ENCODE measurements at places on chromosomes 7 and 10.

GRCh38 chr10:46106410-46107255 lies 60.6 kb upstream of the MSMB start:
- peak; percentile 51 for DNase-seq

- DNase-seq = no peak
Measured at GRCh38 chr7:143460271-143460979, 17.2 kb downstream of the TAS2R60 start.

DNA sequence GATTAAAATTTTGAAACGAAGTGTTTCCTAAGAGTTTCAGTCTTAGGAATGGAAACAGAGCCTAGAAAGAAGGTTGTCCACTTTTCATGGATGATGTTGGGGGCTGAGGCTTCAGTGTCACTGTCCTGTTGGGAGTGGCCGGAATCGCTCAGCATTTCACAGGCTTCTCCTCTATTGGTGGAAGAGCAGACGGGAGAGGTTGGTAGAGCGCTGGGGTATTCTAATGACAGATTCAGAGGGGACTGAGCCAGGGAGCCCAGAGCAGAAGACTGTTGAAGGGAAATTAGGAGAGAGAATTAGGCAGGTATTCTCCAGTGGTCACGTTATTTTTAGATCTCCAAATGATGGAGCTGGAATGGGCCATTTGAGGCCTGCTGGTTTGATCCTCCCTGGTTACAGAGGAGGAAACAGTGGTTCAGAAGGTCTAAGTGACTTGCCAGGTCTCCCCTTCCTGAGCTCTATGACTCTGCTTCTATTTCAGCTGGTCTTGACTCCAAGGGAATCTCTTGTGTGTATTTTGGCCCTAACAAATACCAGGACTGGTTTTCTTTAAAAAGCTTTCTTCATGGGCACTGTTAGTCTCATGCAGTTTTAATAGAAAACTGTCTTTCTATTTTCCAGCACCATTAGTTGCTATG lies 35.7 kb upstream of the EEPD1 start:
- no peak for DNase-seq

DNA sequence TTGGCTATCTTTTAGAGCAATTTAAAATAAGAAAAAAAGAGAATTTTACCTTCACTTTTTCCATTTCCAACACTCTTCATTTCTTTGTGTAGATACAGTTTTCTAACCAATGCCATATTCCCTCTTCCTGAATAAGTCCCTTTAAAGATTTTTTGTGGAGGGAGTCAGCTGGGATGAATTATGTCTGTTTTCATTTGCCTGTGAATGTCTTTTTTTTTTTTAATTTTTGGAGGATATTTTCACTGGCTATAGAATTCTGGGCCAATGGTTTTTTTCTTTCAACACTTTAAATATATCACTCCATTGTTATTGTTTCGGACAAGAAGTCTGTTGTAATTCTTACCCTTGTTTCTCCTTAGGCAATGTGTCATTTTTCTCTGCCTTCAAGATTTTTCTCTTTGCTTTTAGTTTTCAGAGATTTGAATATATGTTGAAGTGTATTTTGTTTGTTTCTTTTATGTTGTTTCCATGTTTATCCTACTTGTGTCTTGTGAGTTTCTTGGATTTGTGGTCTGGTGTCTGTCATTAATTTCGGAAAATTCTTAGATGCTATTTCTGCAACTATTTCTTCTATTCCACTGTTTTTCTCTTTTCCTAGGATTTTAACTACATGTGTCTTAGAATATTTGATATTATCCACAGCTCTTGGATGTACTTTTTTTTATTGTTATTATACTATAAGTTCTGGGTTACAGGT lies 20.0 kb upstream of the CXCL12 start:
- no peak for DNase-seq

GRCh38 chr7:22598318-22598920 lies 98.4 kb upstream of the STEAP1B start:
- DNase-seq = no peak

DNA sequence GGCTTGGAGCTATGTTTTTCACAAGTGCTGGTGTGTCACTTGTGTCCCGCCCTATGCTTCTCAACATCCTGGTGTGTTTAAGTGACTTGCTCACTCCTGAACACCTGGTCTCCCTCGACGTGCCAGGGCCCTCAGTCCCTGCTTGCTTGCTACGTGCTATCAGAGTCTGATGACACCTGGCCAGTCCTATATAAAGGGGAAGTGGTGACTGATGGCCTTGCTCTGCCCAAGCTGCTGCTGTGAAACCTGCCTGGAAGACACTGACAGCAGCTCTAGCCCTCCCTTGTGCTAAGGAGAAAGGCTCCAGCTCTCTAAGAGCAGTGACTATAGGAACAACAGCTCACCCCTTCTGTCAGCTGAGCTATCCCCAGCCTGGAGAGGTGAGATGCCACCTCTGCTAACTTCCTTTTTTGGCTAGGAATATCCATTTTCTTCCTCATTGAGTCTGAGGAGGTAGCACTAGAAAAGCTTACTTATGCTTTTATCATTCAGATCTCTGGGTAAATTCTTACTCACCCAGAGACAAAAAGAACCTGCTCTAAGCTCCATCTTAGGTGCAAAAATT lies 77.2 kb upstream of the PLXNA4 start:
- no peak for DNase-seq

DNA sequence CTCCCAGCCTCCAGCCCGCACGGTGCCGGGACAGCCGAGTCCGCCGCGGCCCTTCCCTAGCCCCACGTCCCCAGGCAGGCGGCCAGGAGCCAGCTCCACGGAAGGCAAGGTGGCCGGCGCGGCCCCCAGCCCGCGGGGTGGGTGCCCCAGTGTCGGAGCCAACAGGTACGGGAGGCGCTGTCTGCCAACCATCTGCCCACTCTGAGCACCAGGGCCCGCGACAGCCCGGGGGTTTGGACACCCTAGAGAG lies 75.8 kb downstream of the CALN1 start:
- DNase-seq = no peak

DNA sequence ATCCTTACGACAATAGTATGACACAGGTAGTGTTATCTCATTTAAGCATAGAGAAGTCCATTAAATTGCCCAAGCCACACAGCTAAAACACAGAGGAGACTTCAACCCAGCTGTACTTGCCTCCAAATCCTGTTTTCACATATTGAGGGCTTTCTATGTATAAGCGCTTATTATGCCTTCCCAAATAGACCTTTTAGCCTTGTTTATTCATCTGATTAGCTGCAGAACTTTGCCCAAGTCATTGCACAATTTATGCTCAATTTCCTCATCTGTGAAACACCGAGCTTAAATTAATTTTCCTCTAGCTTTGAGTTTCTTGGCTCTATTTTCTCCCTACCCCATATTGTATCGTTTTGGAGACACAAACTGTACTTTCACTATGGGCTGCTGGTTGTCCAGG lies 15.5 kb downstream of the NPS start:
- DNase-seq = no peak

- no peak for DNase-seq
Measured at GRCh38 chr10:29313071-29313470, 24.2 kb downstream of the LYZL1 start.

GRCh38 chr7:93212881-93213280 lies 13.4 kb downstream of the HEPACAM2 start:
- no peak for DNase-seq

GRCh38 chr7:24402655-24403054 lies 118.7 kb downstream of the NPY start:
- DNase-seq = no peak

DNA sequence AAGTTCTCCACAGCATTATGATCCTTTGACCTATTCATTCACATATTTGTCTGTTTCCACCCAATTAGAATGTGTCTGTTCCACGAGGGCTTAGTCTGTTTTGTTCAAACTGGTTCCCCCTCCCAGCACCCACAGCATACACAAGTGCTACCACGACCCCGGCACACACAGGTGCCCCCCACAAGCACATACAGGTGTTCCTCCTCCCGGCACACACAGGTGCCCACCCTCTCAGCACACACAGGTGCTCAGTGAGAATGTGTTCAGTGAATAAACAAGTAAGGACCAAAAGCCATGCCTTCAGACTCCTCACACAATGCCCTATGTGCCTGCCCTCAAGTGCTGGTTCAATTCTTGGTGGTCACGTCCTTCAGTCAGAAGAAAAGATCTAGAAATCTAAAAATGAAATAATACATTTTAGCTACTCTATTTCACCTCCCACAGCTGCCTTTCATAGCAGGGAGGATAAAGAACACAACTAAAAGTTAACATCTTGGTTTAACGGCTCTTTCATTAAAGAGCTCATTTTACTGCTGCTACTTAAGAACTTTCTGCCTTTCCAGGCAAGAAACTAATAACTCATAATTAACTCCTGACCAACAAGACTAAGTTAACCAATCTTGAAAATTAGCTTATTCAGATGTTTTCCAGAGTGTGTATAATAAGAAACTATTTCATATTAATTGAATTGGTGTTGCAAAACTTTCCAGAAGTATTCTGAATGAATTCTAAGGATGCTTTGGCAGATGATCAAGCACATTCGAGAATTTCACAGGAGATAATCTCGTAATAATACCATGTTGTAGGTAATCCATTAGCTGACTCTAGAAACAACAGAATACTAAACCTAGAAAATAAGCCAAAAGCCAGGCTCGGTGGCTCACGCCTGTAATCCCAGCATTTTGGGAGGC lies 2.3 kb downstream of the DNMBP start:
- no peak for DNase-seq

DNA sequence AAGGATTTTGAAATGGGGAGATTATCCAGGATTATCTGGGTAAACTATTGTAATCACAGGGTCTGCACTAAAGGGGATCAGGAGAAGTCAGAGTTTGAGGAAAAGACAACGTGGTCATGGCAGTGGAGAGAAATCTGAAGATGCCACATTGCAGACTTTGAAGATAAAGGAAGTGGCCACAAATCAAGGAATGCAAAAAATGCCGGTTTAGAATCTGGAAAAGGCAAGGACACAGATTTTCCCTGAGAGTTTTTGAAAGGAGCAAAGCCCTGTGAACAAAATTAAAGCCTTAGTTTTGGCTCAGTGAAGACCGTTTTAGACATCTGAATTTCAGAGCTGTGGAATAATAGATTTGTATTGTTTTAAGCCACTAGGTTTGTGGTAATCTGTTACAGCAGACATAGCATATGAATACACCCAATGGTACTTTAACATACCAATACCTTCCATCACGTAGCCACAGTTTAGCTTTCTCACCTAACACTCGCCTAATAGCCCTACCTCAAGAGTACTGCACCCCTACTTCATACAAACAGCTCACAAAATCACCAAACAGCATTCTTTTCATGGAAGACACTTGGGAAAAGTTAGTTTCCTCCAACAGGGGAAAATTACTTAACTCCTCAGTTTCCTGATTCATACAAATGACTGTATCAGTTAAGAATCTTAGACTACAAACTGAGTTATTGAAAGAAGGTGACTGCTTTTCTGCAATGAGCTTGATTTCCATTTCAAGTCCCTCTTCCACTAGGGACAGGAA lies 446.5 kb downstream of the INHBA start:
- no peak for DNase-seq

DNA sequence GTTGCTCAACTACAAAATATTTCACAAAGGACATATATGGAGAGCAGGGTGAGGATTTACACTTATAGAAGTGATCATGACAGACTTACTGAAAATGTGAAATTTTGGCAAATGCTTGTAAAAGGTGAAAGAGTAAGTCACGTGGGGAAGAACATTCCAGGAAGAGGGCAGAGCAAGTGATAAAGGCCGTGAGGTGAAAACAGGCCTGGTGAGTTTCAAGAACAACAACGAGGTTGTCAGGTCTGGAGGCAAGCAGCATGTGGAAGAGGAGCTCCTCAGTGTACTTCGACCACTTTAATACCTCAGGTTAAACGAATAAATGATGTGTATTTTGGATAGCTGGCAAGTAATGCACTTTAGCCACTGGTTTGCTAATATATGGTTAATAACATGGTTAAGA lies 706.7 kb downstream of the PCDH15 start:
- no peak for DNase-seq

DNA sequence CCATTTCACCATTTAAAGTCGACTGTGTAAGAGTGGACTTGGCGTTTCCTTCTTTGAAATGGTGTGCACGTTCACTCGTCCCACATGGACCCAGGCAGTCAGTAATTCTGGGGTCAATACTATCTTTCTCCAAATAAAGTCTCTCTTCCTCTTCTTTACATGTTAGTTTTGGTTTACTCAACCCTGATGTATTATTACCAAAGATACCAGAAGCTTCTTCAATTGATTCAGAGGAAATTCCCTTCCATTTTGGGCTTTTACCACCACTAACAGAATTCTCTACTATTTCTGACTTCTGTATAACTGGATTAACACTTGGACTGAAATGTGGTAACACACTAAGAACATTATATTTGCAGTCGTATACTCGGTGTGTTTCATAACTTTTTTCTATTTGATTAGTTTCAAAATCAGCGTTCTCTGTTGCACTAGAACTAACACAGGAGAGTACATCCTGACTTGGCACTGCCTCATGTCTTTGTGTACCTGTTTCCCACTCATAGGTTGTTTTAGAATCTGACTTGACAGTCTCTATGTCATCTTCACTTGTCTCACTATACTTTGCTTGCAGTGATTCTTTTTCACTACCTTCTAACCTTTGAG lies 60.8 kb downstream of the LARP4B start:
- no peak for DNase-seq

GRCh38 chr7:26267601-26268166 lies 24.0 kb upstream of the SNX10 start:
- no peak for DNase-seq

- DNase-seq = no peak
Measured at GRCh38 chr10:93894516-93895378, 969 bp downstream of the SLC35G1 start.

GRCh38 chr7:43880596-43880995 lies 11.3 kb upstream of the MRPS24 start:
- DNase-seq = no peak

DNA sequence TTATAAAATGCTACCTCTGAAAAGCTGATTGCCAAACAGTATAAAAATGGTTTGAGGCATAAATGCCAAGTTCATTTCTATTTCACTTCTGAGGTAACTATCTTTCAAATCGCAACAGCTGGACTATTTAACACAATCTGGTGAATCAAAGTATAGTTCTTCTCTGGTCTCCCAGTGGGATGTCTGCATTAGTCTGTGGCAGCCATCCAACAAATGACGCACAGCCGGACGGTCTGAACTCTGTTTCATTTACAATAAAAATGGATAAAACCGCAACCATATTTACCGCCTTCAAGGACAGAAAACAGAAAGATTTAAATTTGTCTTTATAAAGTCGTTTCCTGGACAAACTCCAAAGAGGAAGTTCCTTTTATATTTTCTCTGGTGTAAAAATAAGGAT lies 41.9 kb downstream of the ENO4 start:
- no peak for DNase-seq

DNA sequence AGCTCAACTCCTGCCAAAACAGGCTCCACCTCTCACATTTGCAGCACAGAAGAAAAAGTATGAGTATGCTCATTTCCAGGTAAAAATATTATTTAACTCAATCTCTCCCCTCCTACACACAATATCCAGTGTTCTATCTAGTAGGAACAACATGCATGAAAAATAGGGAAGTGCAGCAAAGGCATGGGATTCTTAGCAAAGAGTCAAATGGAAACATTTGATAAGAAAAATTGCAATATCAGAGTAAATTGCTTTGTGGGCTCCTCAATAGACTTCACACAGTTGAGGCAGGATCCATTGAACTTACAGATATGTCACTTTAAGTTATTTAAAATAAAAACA lies 150.9 kb downstream of the ANK3 start:
- no peak for DNase-seq

- no peak for DNase-seq
Measured at GRCh38 chr7:91287371-91288084, 23.3 kb downstream of the FZD1 start.

All from stimulated activated CD4-positive, alpha-beta T cell treated with anti-CD3 and anti-CD28 coated beads, Interleukin-15, amount 100 ng/mL, for 48 hours (primary cell).